Cerebellar nuclear complex (tissue), 1 donor: ENCODE measurements at places on chromosomes 1 and 21.

DNA sequence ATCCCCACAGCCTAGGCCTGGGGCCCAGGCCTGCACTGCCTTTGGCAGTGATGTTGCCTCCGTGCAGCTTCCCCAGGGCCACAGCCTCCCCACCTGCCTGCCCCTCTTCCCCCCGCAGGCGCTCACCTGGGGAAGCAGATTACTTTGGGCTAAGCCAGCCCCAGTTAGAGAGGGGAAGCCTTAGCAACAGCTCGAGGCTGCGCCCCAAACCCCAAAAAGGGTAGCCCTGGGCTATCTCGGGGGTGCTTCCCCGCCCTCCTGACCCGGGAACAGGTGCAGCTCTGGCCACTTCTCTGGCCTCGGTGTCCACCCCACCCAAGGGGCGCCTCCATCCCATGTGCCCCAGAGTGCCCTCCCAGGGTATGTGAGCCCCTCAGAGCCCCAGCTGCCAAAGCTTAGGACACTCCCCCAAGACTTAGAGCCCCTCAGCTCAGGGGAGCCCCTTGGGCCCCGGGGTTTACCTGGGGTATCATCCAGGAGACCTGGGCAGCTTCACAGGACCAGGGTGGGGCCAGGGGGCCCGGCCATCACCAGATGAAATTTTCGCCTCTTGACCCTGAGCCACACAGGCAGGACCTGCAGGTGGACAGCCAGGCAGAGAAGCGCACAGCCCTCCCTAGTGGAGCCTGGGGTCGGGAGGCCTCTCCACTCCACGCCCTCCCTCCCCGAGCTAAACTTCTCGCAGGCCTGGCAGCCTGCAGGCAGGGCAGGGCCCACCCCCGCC is 3.3 kb upstream of the TTC34 start:
- no peak for DNase-seq

DNA sequence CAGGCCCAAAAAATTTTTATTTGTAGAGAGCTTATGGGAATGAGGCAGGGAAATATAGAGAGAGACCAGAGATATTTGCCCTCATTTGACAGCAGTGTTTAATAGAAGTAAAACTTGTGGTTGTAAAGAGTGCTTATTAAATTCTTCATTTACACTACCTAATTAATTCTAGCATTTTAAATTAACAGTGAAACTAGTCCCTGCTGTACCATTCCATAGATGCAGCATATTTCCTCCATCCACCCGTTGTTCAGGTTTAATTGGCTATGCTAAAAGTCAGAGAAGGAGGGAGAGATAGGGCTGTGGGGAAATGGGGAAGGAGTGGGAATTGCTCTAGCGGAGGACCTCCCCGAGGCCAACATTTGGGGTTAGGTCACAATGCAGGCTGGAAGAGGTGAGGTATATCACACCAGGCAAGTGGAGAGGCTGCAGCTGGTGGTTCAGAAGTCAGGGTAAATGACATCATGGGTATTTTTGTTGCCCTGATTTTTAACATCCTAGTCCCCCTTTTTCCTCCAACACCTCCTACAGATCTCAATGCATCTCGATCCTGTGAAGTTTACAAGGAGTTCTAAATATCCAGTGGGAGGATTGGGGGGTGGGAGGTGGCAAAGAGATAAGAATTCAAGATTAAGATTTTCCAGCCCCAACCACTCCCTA is 38.6 kb downstream of the ELAVL4 start:
- no peak for DNase-seq

GRCh38 chr1:104082221-104082620 is 332.5 kb downstream of the AMY1C start:
- DNase-seq = no peak

DNA sequence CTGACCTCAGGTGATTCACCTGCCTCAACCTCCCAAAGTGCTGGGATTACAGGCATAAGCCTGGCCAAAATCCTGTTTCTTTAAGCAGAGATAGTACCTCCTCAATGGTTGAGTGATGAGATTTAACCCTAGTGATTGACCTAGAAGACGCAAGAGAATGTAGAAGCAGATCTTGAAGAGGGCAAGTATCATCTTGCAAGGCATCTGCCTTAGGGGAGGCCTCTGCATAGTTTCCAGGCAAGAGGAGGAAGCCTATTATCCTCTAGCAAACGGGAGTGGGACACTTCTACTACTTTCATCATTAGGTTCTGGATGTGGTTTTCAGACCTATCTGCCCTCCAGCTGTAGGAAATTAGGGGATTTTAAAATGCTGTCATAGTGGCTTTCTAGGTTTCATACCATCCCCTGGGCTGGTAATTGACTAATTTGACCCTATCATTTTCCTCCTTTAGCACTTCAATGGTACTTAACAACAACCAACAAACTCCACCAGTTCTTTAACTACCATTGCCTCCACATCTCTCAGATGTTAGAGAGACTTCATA is 10.0 kb upstream of the TRIM62 start:
- no peak for DNase-seq

DNA sequence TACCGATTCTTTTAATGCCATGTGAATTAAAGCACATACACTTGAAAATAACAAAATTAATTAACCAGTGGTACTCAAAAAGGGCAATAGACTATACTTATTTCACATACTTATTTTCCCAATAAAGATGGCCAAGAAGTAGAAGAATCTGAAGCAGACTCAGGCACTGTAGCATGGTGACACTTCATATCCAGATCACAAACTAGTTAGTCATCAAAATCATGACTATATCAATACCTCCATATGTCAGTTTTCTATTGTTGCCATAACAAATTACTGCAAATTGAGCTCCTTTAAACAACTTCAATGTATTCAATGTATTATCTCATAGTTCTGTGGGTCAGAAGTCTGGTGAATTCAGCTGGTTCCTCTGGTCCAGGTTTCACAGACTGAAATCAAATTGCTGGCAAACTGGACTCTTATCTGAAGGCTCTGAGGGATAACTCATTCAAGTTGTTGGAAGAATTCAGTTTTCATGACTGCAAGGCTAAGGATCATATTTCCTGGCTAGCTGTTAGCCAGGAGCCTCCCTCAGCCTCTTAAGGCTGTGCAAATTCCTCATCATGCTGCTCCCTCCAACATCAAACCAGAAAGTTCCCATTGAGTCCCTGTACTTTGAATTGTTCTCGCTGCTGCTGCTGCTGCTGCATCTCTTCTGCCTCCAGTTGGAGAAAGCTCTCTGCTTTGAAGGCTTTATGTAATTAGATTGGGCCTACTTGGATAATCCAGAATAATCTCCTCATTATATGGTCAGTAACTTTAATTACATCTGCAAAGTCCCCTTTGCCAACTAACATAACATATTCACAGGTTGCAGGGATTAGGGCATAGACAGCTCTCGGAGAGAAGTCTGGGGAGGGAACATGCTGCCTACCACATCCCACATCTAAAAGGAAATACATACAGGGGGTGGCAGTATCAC is 91.5 kb downstream of the MRPL39 start:
- DNase-seq = no peak
